ENCODE measurements at places on chromosomes 5 and 9. TPM values are rescaled to one million over a fixed set of nuclear protein-coding genes. Genes with fewer than 3 reads are reported as not detected.

DNA sequence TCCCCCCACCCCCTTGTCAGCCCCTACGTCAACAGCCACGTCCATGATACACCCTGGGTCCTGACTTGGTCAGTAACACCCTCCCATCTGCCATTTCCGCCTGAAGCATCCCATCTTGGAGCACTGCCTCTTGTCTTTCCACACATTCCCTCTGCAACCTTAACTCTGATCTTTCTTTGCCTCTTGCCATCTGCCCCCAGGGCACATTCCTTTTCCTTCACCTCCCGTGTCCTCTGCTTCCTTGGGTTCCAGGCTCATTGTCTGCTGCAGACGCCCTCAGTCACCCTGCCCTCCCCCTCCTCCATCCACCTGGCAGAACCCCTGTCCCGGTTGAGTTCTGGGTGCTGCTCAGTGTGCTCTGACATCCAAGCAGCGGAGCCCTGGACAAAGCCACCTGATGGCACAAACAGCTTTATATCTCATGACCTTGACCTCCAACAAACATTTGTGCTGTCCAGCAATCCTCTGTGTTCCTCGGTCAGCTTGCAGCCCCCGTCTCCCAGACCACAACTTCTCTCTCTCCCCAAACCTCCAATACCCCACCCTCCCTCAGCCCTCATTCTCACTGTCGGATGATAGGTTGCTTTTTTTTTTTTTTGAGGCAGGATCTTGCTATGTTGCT, 97.7 kb upstream of the IER5L start:
- no peaks in the 10 kb centered on the region for H3K4me1 ChIP-seq
- DNase-seq, result peak; percentile 15
- no peaks in the 10 kb centered on the region for H3K27me3 ChIP-seq
- H3K4me3 ChIP-seq, result no peak overlapping the region
- H3K36me3 ChIP-seq, result no peaks in the 10 kb centered on the region

DNA sequence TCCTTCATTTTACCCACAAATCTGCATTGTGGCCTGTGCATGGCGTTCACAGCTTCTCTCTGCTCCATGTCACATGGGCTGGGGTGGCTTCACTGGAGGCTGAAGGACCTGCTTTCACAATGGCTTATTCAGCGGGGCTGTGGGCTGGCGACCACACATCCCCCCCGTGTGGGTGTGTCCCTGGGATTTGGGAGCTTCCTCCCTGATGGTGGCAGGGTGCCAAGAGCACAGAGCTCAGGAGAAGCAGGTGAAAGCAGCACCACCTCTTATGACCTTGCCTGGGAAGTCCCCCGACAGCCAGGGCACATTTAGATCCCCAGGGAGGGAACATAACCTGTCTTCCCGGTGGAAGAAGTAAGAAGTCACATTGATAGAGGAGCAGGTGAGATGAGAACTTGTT, 5.0 kb upstream of the MED10 start:
- no peaks in the 10 kb centered on the region for H3K4me1 ChIP-seq
- no peak for DNase-seq
- H3K27me3 ChIP-seq, result no peaks in the 10 kb centered on the region
- H3K4me3 ChIP-seq, result no peak overlapping the region
- H3K27ac ChIP-seq, result no peak overlapping the region

- H3K27ac ChIP-seq, result no peak overlapping the region
- H3K4me1 ChIP-seq, result no peaks in the 10 kb centered on the region
- H3K27me3 ChIP-seq, result no peaks in the 10 kb centered on the region
- H3K36me3 ChIP-seq, result no peaks in the 10 kb centered on the region
- DNase-seq, result no peak
- no peak overlapping the region for H3K4me3 ChIP-seq
Observed at GRCh38 chr5:52943285-52943684, 45.9 kb upstream of the ITGA2 start.

GRCh38 chr9:79377339-79377855, 194.4 kb upstream of the TLE4 start:
- no peaks in the 10 kb centered on the region for H3K4me1 ChIP-seq
- no peaks in the 10 kb centered on the region for H3K36me3 ChIP-seq
- H3K4me3 ChIP-seq, result no peak overlapping the region

GRCh38 chr5:35822511-35822910, 34.2 kb upstream of the IL7R start:
- H3K4me3 ChIP-seq, result no peak overlapping the region
- H3K27me3 ChIP-seq, result no peaks in the 10 kb centered on the region
- H3K36me3 ChIP-seq, result no peaks in the 10 kb centered on the region

- no peaks in the 10 kb centered on the region for H3K36me3 ChIP-seq
- no peaks in the 10 kb centered on the region for H3K4me1 ChIP-seq
- H3K4me3 ChIP-seq, result no peak overlapping the region
- DNase-seq, result no peak
- no peaks in the 10 kb centered on the region for H3K27me3 ChIP-seq
- H3K27ac ChIP-seq, result no peak overlapping the region
Observed at GRCh38 chr9:26292943-26293342, 599.7 kb downstream of the CAAP1 start.

DNA sequence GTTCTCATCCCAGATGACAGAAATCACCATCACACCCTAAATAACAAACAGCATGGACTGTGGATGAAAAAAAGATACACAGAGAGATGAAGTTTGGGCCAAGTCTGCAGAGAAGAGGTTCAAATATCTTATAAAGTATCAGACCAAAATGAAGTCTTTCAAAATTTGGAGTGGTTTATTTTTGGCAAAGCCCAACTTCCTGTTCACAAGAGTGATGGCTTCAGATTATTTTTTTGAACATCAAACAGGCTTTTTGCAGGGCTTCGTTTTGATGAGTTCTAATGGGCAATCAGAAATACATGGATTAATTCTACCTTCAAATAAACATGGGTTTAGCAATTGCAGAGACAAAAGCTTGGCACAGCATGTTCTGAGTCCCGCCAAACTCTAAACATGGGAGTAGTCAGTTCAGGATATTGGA, 378.2 kb upstream of the RPS23 start:
- H3K27me3 ChIP-seq, result no peaks in the 10 kb centered on the region
- H3K4me3 ChIP-seq, result no peak overlapping the region
- no peaks in the 10 kb centered on the region for H3K36me3 ChIP-seq
- H3K27ac ChIP-seq, result no peak overlapping the region
- no peaks in the 10 kb centered on the region for H3K4me1 ChIP-seq

The LHX3 gene
- total RNA-seq, result not detected

DNA sequence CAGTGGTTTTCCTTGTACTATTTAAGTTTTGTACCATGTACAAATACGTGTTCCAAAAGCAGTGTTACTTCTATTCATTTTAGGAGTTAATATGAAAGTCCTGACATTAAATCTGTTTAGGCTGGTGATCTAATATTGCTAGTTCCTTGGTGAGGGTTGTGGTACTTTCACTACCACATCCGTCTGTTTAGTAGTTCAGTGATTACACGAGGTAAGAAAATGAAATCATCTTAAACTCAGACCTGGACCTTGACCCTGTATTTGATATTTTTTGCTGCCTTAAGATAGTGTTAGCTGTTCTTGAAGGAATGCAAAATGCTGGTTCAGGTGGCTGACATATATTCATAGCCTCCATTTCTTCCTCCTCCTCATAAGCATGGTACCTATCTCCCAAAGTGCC, 50.3 kb downstream of the MTAP start:
- peak overlapping the region; percentile 87 for H3K27ac ChIP-seq
- no peaks in the 10 kb centered on the region for H3K36me3 ChIP-seq
- no peak overlapping the region for H3K4me3 ChIP-seq
- H3K27me3 ChIP-seq, result no peaks in the 10 kb centered on the region

The OTP gene
- total RNA-seq, result not detected

- no peak overlapping the region for H3K27ac ChIP-seq
- DNase-seq, result no peak
- no peaks in the 10 kb centered on the region for H3K4me1 ChIP-seq
- H3K27me3 ChIP-seq, result no peaks in the 10 kb centered on the region
- no peaks in the 10 kb centered on the region for H3K36me3 ChIP-seq
Observed at GRCh38 chr9:21357479-21358460, 7.1 kb upstream of the IFNA6 start.

The EDIL3 gene
- total RNA-seq, result 0.63 TPM

The TMC1 gene
- not detected for total RNA-seq

The GABBR2 gene
- total RNA-seq, result 0.04 TPM

The ARID3C gene
- total RNA-seq, result not detected

DNA sequence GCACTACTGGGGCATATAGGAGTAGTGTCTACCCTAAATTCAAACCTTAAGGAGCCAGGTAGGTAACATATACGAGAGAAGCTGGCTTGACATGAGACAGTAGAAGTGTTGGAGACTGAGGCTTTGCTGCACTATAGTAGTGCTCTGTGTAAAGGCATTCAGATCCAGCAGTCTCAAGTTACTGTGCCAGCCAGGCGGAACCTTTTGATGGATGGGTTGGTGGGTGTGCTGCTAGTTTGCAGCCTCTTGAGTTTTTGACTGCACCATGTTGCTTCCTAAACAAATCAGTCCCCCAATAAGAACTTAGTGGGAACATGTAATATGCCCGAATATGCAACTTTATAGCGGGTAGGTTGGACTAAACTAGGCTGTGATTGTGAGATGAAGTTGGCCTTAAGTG, 1.5 kb downstream of the CLTA start:
- H3K27me3 ChIP-seq, result no peaks in the 10 kb centered on the region
- no peaks in the 10 kb centered on the region for H3K36me3 ChIP-seq
- H3K27ac ChIP-seq, result no peak overlapping the region
- H3K4me3 ChIP-seq, result no peak overlapping the region
- no peak for DNase-seq
- H3K4me1 ChIP-seq, result peaks cover 34% of the 10 kb centered on the region

DNA sequence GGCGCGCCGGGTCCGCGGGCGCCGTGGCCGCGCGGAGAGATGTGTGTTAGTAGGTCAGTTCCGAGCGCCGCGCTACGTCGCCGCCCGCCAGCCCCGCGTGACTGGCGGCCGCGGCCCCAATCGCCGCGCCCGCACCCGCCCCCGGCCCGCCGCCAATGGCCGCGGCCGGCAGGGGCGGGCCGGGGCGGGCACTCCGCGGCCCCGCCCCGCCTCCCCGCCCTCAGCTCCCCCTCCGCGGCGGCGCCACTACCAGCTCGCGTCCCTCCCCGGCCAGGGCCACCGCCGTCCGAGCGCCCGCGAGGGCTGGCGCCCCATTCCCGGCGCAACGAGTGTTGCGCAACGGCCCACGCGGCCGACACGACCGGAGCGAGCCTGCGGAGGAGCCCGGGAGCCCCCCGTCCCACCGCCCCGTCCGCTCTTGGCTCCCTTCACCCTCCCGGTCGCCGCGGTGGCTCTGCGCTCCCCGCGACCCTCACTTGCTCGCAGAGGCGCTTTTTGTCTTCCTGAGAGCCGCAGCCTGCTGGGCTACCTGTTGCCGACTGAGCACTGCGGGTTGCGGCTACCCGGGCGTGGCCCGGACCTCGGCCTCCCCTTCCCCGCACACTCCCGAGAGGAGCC, at the start of gene NFIL3:
TSS of gene NFIL3 (minus strand) at position 48 of the 618 bp plus-strand sequence. CDS start 13,098 bp downstream, outside the sequence.
- H3K27me3 ChIP-seq, result no peaks in the 10 kb centered on the region
- DNase-seq, result peak; percentile 86
- H3K36me3 ChIP-seq, result no peaks in the 10 kb centered on the region
- peaks cover 11% of the 10 kb centered on the region for H3K4me1 ChIP-seq

Measured in pancreas (tissue), 10 donors.